ENCODE measurements at places on chromosomes 12 and 14.

DNA sequence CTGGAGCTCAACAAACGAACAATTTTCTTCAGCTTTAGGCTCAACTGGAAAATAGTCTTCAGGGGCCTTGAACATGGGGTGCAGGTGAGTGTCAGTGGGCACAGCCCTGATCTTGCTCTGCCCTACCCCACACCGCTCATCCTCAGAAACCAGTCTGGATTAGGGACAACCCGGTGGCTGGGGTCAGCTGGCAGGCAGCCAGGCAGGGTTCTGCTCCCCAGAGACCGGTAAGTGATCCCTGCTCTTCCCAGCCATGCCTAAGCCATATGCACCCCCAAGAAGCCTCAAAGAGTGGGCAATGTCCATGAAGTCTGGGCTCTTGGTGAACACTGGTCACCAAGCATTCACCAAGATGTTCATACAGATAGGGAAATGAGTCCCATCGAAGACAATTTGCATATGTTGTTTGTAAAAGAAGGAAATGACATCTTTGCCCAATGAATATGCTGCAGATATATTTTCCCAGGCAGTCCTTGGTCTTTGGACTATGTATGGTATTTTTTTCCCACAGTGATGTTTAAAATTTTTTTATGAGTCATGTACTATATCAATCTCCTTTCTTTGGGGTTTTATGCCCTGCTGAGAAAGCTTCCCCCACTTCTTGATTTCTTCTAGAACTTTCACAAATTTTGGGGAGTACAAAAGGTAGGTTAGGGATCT, 63.9 kb upstream of the VASH1 start:
- no peak for DNase-seq

- no peak for DNase-seq
These were observed 895.7 kb downstream of the TMEM121 start for GRCh38 chr14:106422066-106422465.

DNA sequence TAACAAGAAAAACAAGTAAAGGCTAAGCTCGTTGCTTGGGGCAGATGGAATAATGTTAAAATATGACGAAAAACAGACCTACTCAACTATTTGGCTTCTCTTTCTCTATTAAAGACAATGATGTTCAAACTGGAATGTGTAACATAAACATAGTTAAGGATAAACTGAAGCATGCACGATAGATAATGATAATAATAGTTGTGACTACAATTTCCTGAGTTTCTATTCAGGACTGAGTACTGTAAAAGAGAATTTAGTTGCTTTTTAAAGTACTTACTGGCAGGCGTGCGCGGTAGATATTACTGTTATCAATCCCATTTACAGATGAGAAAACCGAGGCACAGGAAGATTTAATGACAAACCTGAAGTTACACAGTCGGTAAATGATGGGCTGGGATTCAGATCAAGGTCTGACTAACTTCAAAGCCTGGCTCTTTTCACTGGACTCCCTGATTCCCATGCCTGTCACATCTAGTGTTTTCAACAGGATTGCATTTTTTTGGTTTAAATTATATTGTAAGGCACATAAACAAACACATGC, 103.0 kb downstream of the CRADD start:
- no peak for DNase-seq

GRCh38 chr12:132711080-132711843, 620 bp downstream of the PGAM5 start:
- DNase-seq, result peak; percentile 40

GRCh38 chr12:17139931-17140330, 534.0 kb upstream of the LMO3 start:
- DNase-seq, result no peak

GRCh38 chr12:467591-467990, 7.9 kb downstream of the B4GALNT3 start:
- DNase-seq, result no peak

GRCh38 chr12:67764055-67764454, 115.5 kb downstream of the DYRK2 start:
- DNase-seq, result no peak

DNA sequence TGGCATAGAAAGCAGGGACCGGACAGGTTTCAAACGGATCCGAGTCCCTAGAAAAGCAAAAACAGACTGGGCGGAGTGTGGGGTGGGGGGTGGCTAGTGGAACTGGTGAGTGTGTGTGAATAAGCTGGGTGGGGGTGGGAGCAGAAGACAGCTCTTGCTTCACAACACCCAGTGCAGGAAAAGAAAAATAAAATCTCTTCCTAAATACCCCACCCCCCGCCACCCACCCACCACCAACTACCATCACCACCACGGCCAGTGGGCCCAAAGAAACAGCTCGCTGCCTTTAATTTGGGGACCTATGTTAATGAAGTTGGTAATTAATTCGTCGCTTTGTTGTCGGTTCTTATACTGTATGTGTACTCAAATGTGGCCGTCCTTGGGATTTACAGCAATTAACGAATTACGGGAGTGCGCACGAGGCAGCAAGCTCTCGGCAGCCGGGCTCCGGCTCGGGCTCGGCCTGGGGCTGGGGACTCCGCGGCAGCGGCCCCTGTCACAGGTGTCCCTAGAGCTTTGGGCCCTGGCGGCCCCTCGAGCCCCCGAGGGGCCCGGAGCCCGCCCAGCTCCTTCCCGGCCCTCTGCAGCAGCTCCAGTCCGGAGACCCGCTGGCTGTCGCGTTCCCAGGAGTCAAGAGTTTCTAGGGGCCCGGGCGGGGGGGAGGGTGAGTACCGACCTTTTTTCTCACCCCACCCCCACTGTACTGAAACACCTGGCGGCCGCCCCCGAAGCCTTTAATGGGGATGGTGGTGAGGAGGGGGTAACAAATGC, 1.5 kb upstream of the OTX2 start:
- DNase-seq, result no peak

DNA sequence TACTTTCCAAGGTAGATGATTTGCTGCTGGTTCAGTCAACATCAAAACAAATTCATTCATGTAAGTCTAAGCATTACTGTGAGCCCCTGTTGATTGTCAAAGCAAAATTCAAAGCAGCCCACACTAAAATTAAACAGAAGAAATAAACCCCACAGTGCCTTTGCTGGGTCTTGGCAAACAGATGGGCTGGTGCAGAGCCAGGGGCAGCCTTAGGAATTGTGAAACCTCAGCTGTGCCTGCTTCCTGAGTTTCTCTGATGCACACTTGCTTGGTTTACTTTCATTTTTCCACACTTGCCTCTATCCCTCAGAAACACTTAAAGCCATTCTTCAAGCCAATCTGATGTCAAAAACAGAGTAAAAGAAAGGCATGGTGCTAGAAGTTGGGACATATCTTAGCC, 6.6 kb upstream of the PLEKHG7 start:
- no peak for DNase-seq

GRCh38 chr12:125245581-125246557, 180.6 kb downstream of the AACS start:
- no peak for DNase-seq

- no peak for DNase-seq
These were observed 35.1 kb upstream of the ACTN1 start for GRCh38 chr14:69013943-69014782.

GRCh38 chr14:91280129-91280528, 35.6 kb upstream of the GPR68 start:
- DNase-seq, result peak; percentile 86

GRCh38 chr12:69007101-69007854, 74.3 kb upstream of the CPM start:
- peak; percentile 82 for DNase-seq

DNA sequence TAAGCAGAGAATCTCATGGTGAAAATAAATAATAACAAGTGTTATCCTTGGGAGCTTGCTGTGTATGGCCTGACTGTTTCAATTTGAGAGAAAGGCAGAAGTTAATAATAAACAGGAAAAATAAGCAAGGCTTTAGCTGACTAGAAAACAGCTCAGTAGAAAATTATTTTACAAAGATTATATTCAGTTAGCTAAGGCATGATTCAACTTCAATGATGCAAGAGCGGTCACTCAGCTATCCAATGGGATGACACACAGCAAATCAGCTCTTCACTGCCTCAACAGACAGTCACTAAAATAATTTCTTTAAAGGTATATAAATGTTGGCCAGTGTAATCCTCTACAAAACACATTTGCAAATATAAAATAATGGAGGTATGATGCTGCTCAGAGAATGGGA, 18.6 kb downstream of the GSTZ1 start:
- DNase-seq, result no peak

DNA sequence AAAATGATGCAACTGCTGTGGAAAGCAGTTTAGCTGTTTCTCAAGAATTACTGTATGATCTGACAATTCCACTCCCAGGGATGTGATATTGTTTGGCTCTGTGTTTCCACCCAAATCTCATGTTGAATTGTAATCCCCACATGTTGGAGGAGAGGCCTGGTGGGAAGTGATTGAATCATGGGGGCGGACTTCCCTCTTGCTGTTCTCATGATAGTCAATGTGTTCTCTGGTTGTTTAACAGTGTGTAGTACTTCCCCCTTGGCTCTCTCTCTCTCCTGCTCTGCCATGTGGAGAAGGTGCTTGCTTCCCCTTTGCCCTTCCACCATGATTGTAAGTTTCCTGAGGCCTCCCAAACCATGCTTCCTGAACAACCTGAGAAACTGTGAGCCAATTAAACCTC, 93.4 kb upstream of the CPM start:
- DNase-seq, result no peak

DNA sequence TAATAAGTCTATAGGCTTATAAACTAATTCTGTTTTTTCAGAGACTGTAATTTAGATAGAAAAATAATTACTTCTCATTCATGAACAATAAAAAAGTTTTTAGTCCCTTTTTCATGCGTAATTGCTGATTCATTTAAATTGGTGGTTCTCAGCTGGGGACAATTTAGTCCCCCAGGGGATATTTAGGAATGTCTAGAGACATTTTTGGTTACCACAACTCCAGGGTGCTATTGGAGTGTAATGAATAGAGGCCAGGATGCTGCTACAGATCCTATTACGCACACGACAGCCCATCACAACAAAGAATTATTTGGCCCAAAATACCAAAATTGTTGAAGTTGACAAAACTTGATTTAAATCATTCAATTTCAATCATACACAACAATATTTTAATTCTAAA, 22.8 kb upstream of the VCPKMT start:
- DNase-seq, result no peak

- DNase-seq, result no peak
These were observed 98.6 kb downstream of the TPH2 start for GRCh38 chr12:72037006-72037795.

GRCh38 chr14:102516531-102517391, 7.2 kb upstream of the ANKRD9 start:
- peak; percentile 55 for DNase-seq

GRCh38 chr12:69948851-69949250, 123.8 kb downstream of the MYRFL start:
- no peak for DNase-seq

DNA sequence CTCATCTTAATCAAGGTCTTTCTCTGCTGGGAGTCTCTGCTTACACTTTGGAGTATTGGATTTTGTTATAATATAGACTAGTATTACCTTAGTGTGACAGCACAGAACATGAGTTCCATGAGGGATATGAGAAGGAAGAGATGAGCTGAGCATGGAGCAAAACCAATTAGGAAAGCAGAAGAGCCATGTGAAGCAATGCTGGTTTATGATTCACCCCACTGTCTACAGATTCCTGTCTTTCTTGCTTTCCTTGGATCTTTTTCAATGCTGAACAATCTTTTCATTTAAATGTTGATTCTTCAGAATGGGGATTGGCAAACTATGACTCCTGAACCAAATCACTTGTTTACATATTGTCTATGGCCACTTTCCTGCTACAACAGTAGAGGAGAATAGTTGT, 70.4 kb upstream of the KITLG start:
- DNase-seq, result no peak

- DNase-seq, result no peak
These were observed 4.2 kb upstream of the TNS2 start for GRCh38 chr12:53045696-53046045.

Measured in NAMALWA (cell line).